Activated CD8-positive, alpha-beta T cell treated with anti-CD3 and anti-CD28 coated beads, Interleukin-2, amount 10 ng/mL, durations not matched to agents 7 days and 5 days (primary cell): ENCODE measurements at places on chromosomes 11 and 22. TPM values are rescaled to one million over a fixed set of nuclear protein-coding genes. Genes with fewer than 3 reads are reported as not detected.

Gene HBE1
- not detected for total RNA-seq

Gene PRG3
- not detected for total RNA-seq

Gene NRGN
- 6.1 TPM for total RNA-seq

Gene BATF2
- 0.99 TPM for total RNA-seq

Gene PIWIL4
- total RNA-seq, result 0.53 TPM

Gene PTPN5
- total RNA-seq, result not detected

Gene NCR3LG1
- 1.9 TPM for total RNA-seq

Gene CTTN
- not detected for total RNA-seq

Gene KIRREL3
- not detected for total RNA-seq

Gene MMP27
- total RNA-seq, result not detected
